ENCODE measurements at places on chromosomes 13 and 19.
A peak's percentile ranks its signal among the peaks of the same experiment; 100 is the strongest.

- DNase-seq, result no peak
Measured at GRCh38 chr13:32135655-32136054, 104.1 kb downstream of the FRY start.

GRCh38 chr13:109955598-109955997 is 169.2 kb upstream of the IRS2 start:
- no peak for DNase-seq

GRCh38 chr19:45876161-45876410 is 9.9 kb downstream of the IRF2BP1 start:
- no peak for DNase-seq

GRCh38 chr13:93001866-93002461 is 224.6 kb upstream of the GPC6 start:
- no peak for DNase-seq

GRCh38 chr19:18932216-18932841 is 8.7 kb downstream of the HOMER3 start:
- no peak for DNase-seq

- no peak for DNase-seq
Measured at GRCh38 chr13:112636401-112636975, 48.5 kb upstream of the TUBGCP3 start.

DNA sequence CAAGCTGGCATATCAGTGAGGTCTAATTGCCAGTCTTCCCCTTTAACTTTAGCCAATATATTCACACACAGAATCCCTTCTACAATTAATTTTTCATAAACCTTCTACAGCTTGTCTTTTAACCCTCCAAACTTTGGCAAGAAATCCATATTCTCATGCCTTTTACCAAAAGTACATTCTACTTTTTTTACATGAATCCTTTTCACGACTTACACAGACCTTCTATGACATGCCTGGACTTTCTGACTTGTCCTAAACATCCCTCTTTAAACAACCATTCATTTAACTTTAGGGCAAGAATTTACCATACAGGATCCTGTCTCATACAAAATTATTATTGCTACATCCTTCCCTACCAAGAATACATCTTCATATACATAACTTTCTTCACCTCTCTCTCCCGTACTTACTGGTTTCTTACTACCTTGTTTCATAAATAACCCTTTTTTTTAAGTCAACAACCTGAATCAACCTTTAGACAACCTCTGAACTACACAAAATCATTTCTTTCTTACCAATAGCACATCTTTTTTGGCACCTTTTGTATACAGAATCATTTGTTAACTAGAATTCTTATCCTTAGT is 23.5 kb downstream of the ZNF544 start:
- DNase-seq, result no peak

GRCh38 chr13:71621174-71622124 is 245.6 kb downstream of the DACH1 start:
- DNase-seq, result no peak

DNA sequence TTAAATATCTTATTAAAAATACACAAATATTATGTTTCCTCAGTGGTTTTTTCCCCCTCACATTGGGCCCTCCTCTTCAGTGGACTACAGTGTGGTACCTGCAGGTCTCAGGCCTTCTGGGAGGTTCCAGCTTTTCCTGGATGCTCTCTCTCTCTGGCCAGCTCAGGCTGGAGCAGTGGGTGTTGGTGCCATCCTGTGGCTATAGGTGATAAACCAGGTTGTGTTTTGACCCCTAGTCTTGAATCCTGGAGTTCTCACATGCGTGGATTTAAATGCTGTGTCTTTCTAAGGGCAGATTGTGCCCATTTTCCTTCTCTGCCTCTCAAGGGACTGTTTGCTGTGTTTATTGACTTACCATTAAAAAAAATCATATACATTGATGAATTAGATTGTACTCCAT is 41.2 kb upstream of the ZNF527 start:
- no peak for DNase-seq

- no peak for DNase-seq
Measured at GRCh38 chr13:113360446-113360845, 3.5 kb downstream of the GRTP1 start.

DNA sequence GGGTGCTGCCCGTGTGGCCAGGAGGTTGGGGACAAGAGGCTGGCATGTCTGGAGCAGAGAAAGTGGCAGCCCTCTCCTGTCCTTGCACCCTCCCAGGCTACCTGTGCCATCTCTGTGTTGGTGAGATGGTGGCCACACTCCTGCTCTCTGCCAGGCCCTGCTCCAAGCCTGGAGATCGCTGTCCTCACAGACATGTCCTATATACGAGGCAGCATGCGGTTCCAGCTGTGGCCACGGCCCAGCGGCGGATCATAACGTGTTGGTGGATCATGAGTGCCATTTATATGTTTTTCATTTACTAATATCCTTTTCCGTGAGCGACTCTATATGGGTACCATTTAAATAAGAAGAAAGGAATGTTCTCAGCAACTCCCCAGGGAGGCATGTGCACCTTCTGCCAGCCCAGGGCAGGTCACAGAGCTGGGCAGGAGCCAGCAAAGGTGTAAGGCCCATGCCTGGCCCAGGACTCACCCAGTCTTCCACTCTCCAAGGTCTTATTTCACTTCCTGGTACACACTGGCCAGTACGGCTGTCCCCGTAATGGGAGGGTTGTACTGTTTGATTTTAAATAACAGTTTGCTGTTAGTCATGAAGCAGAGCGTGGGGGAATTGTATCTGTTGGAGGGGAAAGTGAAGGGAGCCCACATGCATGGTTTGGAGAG is 47.2 kb upstream of the LDLR start:
- DNase-seq, result no peak

- DNase-seq, result no peak
Measured at GRCh38 chr13:32073180-32073864, 41.7 kb downstream of the FRY start.

GRCh38 chr13:99656844-99657381 is 155.6 kb downstream of the TM9SF2 start:
- no peak for DNase-seq

DNA sequence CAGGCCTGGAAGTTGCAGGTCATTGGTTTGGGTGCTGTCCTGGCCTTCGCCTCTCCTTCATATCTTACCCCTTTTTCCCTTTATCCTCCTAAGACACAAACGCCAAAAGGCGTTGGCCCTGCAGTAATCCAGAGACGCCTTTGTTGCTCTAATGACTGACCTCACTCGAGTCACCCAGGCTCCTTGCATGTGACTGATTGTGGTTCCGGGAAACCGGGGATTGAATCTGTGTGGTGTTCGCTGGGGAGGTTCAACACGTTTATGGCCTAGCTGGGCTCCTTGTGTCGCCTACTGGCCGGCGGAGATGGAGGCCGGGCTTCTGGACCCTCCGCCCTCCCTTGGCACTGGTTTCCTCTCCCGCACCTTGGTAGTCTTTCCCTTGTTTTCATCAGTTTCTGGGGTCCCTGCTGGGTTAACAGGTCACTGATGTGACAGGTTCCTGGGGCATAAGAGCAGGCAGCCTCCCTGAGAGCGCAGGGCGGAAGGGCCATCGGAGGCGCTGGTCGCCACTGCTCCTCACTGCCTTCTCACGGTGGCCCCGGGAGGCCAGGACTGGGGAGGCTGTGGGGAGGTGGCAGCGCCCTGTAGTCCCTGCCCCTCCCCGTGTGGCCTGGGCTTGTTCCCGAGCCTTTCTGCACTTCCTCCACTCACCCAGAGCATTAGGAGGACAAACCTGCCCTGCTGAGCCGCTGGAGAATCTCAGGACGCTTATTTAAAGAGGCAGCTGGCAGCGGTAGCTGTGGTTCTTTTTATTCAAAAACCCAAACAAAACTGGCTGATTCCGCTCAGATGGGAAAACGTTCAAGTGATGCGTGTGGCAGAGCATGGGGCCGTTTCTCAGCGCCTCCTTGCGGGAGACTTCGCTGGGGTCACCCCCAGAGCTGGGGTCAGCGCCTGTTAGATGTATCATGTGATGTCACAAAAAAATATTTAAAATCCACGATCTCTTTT is 18.1 kb upstream of the NDUFS7 start:
- DNase-seq, result no peak

DNA sequence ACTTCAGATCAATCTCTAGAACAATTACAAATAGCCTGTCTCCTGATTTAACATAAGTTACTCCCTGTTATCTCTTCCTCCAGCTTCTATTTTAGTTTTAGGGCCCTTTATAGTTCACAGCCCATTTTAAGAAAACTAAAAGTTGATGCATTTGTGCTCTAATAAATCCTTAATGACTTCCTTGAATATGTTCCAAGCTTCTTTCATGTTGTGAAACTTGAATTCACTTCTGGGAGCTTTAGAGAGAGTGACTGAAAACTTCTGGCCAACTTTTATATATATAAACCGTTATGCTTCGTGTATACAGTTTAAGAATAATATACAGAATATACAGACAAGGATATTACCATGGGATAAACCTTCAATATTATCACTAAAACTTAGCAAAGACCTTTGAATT is 366.8 kb downstream of the TBC1D4 start:
- no peak for DNase-seq

DNA sequence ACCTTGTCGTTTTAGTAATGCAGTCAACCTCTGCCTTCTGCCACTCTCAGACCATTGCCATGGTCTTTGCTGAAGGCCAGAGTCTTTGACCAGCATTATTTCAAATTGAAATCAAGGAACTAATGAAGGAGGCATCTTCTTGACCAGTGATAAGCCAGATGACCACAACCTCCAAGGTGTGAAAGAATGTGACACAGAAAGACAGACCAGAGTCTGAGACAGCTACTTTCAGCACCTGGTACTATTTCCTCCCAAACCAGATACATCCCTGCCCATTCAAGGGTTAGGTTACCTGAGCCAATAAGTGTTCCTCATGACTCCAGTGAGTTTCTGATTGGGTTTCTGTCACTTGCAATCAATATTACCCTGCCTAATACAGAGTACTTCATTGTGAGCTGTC is 20.3 kb upstream of the RNASEH2B start:
- no peak for DNase-seq

DNA sequence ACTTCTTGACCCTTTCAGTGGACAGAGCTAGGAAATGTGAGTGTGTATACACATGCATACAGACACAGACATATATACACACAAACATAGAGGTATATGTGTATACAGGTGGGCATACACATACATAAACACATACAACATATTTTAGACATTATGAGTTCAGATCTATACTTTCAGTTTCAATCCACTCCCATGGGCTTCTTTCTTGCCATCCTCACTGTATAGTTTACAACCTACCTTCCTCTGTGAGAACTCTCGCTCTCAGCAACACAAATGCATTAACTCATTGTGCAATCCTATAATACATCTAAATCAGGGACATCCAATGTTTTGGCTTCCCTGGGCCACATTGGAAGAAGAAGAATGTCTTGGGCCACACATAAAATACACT is 21.2 kb upstream of the SCEL start:
- DNase-seq, result no peak

DNA sequence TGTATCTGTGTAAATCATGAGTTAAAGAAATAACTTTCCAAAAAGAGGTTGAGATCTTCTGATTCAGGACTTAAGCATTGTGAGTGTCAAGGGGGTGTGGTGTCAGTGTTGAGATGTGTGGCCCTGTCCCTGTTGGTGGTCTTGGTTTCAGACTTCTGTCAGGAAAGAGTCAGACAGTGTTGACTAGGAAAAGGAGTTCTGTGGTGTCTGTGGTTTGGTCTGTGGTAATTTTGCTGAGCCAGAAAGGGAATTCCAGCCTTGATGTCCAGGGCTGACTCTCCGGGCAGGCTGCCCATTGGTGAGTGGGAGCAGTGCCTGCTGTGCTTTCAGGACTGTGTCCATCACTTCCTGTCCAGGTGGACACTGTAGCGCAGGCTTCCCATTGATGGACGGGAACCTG is 39.8 kb upstream of the IGFL4 start:
- DNase-seq, result peak; percentile 50

- DNase-seq, result no peak
Measured at GRCh38 chr13:40318366-40318765, 348.1 kb downstream of the FOXO1 start.

DNA sequence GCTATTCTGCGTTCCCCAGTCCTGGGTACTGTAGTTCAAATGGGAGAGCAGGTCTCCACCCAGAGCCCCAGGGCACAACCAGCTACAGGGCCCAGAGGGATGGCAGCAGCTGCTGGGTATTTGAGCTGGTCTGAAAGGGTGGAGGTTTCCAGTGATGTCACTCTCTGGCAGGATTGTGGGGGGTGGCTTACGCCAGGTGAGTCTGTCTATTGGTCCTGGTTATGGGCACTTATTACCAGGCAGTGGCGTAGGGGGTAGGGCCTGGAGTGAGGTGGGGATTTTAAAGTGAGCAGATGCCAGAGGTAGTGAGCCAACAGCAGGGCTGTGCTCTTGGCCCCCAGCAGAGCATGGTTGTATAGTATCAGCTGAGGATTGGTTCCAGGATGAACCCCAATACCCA is 6.2 kb downstream of the RPS19 start:
- no peak for DNase-seq

DNA sequence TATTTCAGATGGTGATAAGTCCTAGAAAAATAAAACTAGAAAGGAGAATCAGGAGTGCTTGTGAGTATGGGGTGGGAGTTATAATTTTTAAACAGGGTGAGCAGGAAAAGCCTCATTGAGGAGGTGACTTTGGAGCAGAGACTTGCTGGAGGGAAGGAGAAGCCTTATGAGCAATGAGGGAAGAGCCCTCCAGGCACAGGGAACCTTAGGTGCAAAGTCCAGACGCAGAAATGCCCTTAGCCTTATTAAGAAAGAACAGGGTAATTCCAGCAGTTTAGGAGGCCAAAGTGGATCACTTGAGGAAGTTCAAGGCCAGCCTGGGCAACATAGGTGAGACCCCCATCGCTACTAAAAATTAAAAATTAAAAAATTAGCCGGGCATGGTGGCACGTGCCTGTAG is 21.0 kb upstream of the FXYD3 start:
- DNase-seq, result no peak

DNA sequence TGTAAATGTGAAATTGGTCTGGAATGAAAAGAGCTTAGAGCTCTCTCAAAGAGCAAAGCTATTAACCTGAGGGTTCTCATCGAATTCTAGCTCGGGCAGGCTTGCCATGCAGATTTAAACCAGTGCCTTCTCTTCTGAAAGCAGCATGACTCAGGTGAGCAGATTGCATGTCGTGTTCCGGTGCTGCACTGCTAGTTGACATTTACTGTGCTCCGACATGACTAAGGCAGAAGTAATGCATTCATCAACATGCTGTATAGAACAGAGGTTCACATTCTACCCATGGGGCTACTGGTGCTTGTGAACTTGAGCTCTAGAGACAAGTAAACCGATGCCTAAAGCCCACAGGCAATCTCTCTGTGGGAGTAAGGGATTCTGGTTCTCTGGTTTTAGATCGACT is 947.7 kb downstream of the EFNB2 start:
- no peak for DNase-seq
